T-helper 2 cell (primary cell): ENCODE measurements at places on chromosomes 4 and X.

DNA sequence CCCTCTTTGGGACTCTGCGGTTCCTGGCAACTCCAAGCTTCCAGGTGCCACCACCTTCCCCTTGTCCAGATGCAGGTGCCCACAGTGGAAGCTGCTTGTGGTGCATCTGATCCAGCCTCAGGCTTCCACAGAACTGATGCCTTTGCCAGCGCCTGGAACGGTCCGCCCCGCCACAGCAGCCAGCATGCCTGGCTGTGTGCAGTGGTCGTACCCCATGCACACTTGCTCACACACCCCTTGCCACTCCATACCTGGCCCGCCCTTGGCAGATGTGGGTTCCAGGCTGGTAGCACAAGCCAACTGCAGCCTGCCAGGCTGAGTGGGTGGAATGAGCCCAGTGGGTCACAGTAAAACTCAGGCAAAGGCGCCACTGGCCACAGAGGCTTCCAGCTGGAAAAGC is 240.5 kb downstream of the PPP4R3C start:
- DNase-seq = no peak

GRCh38 chr4:147731580-147732517 is at the start of gene ARHGAP10:
Gene ARHGAP10 (plus strand): TSS chr4:147732088. CDS start chr4:147732302, 214 bp downstream.
- DNase-seq = peak; percentile 59

DNA sequence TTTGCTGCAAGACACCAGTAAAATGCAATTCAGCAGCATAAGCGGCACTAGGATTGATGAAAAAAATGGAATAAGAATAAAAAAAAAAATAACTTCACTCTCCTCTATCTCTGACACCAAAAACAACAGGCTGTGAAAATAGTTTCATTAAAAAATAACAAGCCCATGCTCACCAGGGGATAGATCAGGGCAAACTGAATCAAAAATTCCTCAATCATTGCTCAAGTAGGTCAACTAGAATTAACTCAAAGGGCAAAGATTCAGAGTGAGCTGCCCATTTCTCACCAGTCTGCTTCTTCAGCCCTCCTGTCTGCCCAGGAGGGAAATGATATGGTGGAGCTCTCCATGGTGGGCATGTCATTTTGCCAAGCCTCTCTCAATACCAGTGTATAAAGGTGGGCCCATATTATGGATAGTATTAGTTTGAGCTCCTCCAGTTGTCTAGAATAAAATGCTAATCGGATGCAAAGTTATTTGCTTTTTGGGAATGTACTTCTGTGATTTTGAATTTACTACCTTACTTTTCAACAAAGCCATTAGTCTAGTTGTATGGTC is 153.9 kb downstream of the UNC5C start:
- DNase-seq = no peak

GRCh38 chrX:11724122-11725017 is 33.7 kb upstream of the MSL3 start:
- no peak for DNase-seq

GRCh38 chr4:16225167-16225862 is 956 bp downstream of the TAPT1 start:
- no peak for DNase-seq

DNA sequence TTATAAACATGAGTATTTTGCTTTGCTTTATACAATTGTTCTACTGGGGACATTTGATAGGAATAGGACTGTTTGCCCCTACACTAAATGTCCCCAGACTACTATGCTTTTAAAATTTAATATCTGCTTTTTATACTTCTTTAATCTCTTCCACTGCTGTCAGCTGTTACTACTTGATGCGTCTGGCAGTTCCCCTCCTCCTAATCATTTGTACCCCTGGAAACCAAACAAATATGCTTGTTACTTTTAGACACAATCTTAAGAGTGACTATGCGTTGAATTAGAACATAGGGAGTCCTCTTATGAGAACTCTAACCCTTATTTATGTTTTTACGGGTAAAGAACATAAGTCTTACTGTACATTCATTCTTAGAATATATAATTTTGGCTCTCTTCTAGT is 145.7 kb downstream of the EDA start:
- no peak for DNase-seq

DNA sequence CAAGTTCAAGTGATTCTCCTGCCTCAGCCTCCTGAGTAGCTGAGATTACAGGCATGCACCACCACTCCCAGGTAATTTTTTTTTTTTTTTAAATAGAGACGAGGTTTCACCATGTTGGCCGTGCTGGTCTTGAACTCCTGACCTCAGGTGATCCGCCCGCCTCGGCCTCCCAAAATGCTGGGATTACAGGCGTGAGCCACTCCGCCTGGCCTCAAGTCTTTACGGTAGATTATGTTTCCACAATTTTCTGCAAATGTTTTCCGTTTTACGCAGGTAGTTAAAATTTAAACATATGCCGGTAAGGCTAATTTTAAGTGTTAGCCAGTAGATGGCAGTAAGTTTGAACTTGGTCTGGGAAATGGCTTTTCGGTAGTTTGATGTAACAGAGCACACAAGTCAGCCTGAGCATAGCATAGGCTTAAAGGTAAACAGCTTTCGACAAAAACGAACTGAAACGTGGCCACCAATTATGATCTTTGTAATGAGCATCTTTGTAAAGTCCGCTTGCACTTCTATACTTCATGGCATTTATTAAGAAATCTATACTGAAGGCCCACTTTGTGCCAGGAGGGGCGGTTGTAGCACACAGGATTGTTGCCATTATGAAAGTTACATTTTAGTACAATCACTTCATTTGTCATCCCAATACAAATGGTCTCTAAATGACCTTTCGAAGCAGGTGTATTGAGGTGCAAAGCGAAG is 31.1 kb downstream of the CCKAR start:
- no peak for DNase-seq

- no peak for DNase-seq
Observed at GRCh38 chrX:50865311-50865710, 45.2 kb upstream of the BMP15 start.

GRCh38 chrX:113212052-113212451 is 371.4 kb upstream of the AMOT start:
- no peak for DNase-seq

DNA sequence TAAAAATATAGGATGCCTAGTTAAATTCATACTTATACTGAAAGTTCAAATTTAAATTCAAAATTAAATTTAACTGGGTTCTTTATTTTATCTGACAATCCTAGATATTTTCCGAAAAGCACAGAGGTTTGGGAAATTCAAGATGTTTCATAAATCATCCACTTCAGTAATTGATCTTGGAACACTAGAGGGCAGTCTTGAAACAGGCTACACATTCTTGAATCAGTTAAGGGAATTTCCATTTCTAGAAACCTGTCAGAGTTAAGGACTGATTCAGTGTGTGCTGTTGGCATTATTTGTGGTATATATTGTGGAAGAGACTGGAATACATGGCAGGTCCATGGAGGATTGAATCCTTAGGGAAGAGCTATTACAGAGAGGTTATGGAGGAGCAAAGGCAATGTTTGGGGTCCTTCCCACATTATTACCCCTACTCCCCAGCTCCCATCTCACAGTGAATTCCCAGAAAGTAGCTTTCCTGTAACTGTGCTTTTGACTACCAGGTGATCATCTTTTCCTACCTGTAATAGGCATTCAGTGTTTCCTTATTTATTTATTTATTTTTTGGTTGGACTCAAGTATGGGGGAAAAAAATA is 92.9 kb downstream of the EGF start:
- DNase-seq = no peak

- no peak for DNase-seq
Observed at GRCh38 chrX:43448688-43449087, 207.4 kb upstream of the MAOA start.

DNA sequence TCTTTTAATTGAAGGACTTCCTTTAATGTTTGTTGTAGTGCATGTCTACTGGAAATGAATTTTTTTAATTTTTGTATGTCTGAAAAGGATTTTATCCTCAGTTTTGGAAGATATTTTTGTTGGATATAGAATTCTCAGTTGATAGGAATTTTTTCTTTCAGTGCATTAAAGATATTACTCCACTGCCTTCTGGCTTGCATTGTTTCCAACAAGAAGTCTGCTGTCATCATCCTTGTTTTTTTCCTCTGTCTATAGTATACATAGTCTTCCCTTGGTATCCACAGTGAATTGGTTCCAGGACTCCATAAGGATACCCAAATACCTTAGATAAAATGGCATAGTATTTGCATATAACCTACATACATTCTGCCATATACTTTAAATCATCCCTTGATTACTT is 33.5 kb downstream of the SCD5 start:
- DNase-seq = no peak

DNA sequence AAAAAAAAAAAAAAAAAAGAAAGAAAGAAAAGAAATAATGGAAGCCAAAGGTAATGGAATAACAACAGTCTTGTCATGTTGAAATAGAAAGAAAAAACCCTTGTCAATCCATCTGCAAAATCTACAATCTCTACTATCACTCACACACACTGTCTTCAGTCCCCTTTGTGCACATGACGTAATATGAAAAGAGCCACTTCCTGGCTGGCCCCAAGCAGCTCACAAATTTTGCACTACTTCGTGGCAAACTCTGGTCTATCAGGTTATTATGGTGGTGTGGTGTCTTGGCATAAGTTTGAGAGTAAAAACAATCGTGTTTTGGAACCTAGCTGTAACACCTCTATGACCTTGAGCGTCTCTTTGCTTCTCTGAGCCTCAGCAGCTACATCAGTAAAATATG is 8.3 kb upstream of the AFAP1 start:
- DNase-seq = no peak

- no peak for DNase-seq
Observed at GRCh38 chr4:79949178-79949577, 123.9 kb downstream of the ANTXR2 start.

DNA sequence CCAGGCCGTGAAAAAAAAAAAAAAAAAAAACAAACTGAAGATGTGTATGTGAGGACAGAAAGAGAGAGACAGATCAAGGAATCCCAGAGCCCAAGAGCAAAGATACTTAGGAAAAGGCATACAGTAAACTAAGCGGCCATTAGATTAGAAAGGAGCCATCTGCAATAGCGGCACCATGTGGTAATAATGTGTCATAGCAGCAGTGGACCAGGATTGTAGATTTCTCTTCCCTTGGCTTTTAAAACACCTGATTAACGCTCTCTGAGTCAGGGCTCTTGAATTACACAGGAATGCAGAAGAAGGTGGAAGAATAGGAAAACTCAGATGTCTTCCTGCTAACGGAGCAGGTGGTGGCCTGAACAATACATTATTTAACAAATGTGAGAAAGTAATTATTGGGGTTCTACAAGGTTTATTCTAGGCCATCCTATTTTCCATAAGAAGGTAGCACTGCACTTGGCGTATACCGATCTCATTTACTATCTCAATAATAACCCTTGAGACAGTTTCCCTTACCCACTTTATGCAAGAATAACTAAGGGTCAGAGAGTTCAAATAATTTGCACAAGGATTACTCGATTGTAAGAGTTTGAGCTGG is 182.7 kb downstream of the KCNIP4 start:
- no peak for DNase-seq

DNA sequence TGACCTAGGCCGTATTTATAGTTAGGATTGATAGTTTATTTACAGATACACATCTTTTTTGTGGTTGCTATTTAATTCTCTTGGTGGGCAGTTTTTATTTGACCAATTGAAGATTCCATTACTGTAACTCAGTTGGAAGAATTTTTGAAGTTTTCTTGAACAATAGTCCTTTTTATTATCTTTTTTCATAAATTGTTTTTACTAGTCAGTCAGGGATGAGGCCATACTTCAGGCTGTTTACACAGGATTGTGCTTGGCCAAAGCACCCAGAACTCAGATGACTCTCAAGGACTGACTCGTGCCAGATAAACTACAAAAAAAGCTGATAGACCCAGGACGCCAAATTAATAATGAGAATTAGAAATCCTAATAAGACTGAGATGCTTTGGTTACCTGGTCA is 7.0 kb downstream of the HERC3 start:
- no peak for DNase-seq

- DNase-seq = no peak
Observed at GRCh38 chrX:68533656-68534055, 34.8 kb downstream of the YIPF6 start.

DNA sequence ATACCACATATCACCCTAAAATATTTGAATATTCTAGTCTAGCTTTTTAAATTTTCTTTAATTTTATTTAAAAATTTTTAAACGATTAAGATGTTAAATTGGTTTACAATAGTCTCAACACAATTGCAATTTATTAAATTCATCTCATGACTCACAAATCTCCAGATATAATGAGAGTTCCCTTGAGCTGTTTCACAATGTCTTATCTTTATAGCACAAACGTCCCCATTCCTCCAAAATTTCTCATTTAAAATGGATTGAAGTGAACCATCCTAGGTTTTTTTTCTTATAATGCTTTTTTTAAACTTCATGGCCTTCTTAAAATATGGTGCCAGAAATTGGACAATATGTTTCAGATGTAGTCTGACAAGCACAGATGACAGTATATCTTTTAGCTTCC is 204.4 kb downstream of the GABRB1 start:
- DNase-seq = no peak

DNA sequence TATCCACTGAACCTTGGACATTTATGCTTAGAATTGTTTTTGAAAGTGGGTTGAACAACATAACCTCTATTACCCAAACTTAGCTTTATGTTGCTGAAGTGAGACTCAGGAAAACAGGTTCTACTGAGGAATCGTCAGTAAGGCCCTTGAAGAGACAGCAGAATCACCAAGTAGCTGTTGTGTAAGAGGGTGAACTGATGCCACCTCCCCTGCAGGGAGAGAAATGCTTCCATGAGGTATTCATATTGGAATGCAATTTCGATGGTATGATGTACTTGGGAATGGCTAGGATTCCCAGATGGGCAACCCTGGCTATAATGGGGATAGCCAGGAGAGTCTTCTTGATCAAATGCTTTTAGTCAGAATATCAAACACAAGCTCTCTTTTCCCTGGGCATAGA is 4.1 kb upstream of the SCRG1 start:
- DNase-seq = no peak

GRCh38 chr4:121574618-121575017 is 122.2 kb downstream of the ANXA5 start:
- DNase-seq = no peak

DNA sequence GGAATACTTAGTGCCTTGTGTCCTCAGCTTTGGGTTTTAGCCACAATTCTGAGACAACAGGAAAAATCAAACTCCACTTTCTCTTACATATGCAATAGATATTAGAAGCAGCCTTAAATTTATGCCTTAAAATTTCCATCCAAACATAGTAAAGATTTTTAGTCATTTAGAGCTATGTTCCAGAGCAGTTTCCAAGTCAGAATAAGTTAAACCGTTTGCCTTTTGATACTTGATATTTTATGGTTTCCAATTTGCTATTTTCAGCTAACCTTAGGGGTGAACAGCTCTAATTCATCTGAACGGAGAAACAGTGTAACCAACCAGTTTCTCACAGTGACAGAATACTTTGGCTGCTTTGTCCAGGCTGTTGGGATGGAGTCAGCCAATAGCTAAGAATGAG is 125.8 kb upstream of the RXFP1 start:
- no peak for DNase-seq

GRCh38 chr4:74097631-74098426 is 1.2 kb downstream of the CXCL2 start:
- DNase-seq = no peak

- no peak for DNase-seq
Observed at GRCh38 chr4:2823671-2824328, 19.8 kb upstream of the ADD1 start.

- no peak for DNase-seq
Observed at GRCh38 chr4:87330761-87331160, 8.1 kb upstream of the HSD17B13 start.

GRCh38 chr4:127686658-127687057 is 43.5 kb upstream of the SLC25A31 start:
- DNase-seq = no peak
